Right lobe of liver (tissue), 6 donors: ENCODE measurements at places on chromosomes 2 and 18.

DNA sequence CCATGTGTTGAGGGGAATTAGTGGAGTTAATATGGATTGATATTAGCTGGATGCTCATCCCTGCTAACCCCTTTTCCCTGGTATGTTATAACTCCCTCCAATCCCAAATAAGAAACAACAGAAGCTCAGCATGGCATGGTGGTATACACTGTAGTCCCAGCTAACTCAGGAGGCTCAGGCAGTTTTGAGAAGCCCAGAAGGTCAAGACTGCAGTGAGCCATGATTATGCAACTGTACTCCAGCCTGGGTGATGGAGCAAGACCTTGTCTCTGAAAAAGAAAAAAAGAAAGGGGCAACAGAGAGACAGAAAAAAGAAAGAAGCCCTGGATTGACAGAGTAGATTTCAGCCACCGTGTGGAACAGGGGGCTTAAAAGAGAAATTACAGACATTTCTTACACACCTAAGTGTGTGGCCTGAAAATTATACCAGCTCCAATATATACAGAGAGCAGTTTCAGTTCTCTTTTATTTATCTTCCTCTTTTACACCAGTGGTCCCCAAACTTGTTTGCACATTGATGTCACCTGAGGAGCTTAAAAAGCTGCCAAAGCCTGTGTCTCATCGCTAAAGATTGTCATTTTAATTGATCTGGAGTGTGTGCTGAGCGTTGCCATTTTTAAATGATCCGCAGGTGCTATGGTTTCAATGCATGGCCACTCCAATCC lies 203.6 kb downstream of the UBE2E3 start:
- DNase-seq: no peak

DNA sequence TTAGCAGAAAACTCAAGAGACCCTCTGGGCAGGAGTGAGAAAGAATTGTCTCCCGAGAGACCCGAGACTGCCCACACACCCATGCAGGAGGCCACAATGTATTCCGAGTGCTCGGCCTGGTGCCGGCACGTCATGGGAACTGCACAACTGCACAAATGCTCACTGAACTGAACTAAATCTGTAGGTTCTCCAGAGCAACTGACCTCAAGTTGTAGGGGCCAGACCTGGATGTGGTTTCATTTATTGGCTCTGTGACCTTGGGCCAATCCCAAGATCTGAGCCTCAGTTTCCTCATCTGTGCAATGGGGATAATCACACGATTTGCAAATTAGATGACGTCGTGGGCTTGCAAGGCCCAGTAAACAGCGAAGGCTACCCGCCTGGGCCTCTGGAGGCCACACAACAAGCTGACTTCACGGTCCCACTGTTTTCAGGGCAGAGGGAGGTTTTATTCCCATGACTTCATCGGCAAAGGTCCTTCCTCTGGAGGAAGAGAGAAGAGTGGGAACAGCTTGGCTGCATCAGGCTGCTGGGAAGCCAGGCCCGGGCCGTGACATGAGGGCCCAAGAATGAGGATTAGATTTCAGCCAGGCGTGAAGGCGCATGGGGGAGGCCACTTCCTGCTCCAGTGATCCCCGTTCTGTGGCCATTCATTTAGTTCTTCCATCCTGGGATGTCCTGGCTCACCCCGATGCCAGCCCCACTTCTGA lies 3.6 kb upstream of the ERFE start:
- DNase-seq: peak; percentile 25

DNA sequence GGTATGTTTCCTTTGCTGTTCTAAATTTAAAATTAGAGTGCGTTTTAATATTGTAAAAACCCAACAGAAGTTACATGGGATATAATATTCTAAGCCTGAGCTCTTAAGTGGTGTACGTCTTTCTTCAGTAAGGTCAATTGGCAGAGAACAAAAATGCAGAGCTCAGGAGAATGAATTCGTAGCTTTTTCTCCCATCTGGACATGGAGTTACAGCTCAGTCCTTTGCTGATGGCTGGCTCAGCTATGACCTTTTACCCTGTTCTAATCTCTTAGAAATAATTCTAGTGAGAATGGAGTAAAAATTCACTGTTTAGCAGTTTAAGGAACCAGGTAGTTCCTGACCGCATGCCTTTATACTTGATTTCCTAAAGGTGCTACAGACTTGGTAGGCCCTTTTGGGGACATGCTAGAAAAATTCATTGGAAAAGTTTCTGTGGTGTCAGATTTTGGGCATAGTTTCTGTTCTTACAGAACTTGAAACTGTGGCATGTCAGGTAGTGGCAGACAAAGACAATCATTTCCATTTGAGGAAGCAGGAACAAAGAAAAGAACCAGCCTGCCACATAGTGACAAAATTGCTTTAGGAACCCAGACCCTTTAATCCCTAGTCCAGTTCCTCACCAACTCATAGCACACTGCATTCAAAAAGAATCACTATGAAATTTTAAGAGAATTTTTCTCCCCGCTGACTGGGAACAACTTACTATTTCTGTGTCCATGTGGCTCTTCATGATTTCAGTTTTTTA lies 566.8 kb upstream of the ZNF804A start:
- no peak for DNase-seq

DNA sequence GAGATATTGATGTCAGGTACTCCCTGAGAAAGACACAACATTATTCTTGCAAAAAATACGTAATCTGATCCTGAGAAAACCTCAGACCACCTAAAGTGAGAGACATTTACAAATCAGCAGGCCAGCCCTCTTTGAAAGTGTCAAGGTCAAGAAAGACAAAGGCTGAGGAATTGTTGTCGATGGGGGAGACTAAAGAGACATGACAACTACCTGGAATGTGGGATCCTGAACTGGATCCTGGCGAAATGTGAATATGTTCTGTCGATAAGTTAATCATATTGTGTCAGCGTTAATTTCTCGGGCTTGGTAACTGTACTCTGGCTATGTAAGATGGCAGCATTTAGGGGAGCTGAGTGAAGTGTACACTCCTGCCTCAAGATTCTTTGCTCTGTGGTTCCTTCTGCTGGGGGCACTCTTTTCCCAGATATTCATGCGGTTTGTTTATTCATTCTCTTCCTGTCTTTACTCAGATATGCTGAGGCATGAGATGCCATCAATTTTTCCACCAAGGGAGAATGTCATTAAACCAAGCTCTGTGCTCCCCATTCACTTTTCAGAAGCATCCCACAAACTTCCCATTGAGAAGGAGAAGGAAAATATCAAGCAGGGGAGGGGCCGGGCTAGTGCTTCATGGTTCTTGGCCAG lies 154.9 kb downstream of the CAPN13 start:
- no peak for DNase-seq

GRCh38 chr2:205805136-205805535 lies 122.8 kb downstream of the NRP2 start:
- no peak for DNase-seq
